ENCODE measurements at places on chromosomes 11 and 22.
A peak's percentile ranks its signal among the peaks of the same experiment; 100 is the strongest.

GRCh38 chr11:132072858-132073211, 702.4 kb downstream of the NTM start:
- H3K4me3 ChIP-seq: no peak overlapping the region
- no peaks in the 10 kb centered on the region for H3K27me3 ChIP-seq
- DNase-seq: no peak
- H3K27ac ChIP-seq: no peak overlapping the region

- H3K36me3 ChIP-seq: no peaks in the 10 kb centered on the region
- no peak overlapping the region for H3K4me3 ChIP-seq
- H3K27ac ChIP-seq: peak overlapping the region; percentile 20
- H3K4me1 ChIP-seq: no peaks in the 10 kb centered on the region
These were observed 35.6 kb upstream of the PSMA1 start for GRCh38 chr11:14555818-14556217.

DNA sequence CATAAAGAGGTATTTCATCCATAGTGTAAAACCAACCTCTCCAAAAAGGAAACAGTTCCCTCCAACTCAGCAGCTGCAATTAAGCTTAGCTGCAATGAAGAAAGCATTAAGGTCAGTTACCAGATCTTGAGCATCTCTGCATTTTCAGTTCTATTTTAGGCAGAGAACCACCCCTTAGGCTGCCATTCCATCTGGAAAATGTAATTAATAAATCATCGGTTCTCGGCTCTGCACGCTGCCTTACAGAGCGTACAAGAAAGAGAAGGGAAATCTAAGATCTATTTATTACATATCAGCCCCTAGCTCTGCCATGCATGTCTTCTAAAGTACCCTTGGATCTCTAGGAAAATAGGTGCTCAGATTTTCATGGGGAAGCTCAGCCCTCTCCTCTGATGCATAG, 71.5 kb downstream of the RCN1 start:
- no peaks in the 10 kb centered on the region for H3K27me3 ChIP-seq
- no peak for DNase-seq
- H3K36me3 ChIP-seq: no peaks in the 10 kb centered on the region
- no peaks in the 10 kb centered on the region for H3K4me1 ChIP-seq
- H3K27ac ChIP-seq: no peak overlapping the region
- no peak overlapping the region for H3K4me3 ChIP-seq

GRCh38 chr11:133559382-133559781, 27.1 kb upstream of the OPCML start:
- H3K27me3 ChIP-seq: no peaks in the 10 kb centered on the region
- no peak for DNase-seq
- no peaks in the 10 kb centered on the region for H3K36me3 ChIP-seq
- H3K4me3 ChIP-seq: no peak overlapping the region

GRCh38 chr22:37310075-37310606, 27.8 kb downstream of the CYTH4 start:
- H3K27ac ChIP-seq: no peak overlapping the region
- H3K4me1 ChIP-seq: peaks cover 18% of the 10 kb centered on the region
- H3K27me3 ChIP-seq: no peaks in the 10 kb centered on the region
- DNase-seq: no peak
- H3K4me3 ChIP-seq: no peak overlapping the region

DNA sequence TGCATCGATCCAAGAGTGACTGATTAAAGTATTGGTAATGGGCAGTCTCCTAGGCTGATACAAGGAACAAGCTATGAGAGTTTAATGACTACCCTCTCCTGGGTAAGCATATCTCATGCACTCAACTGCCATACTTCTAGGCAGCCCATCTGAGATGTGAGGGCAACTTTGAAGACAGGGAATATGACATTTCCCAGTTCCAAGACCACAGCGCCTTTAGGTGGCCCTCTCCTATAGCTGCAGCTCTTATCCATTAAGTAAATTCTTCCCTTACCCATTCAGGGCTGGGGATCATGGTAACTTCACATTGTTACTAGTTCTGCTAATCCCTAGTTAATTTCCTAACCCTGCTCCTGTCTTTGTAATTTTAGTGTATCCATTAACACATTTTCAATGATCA, 157.3 kb upstream of the CTSC start:
- no peak overlapping the region for H3K4me3 ChIP-seq
- no peaks in the 10 kb centered on the region for H3K27me3 ChIP-seq
- H3K4me1 ChIP-seq: no peaks in the 10 kb centered on the region
- DNase-seq: no peak
- no peaks in the 10 kb centered on the region for H3K36me3 ChIP-seq
- H3K27ac ChIP-seq: no peak overlapping the region

GRCh38 chr11:121634273-121634672, 181.5 kb upstream of the SORL1-AS1 start:
- no peak overlapping the region for H3K27ac ChIP-seq
- H3K4me3 ChIP-seq: no peak overlapping the region
- DNase-seq: no peak
- H3K4me1 ChIP-seq: no peaks in the 10 kb centered on the region
- no peaks in the 10 kb centered on the region for H3K27me3 ChIP-seq
- H3K36me3 ChIP-seq: no peaks in the 10 kb centered on the region

DNA sequence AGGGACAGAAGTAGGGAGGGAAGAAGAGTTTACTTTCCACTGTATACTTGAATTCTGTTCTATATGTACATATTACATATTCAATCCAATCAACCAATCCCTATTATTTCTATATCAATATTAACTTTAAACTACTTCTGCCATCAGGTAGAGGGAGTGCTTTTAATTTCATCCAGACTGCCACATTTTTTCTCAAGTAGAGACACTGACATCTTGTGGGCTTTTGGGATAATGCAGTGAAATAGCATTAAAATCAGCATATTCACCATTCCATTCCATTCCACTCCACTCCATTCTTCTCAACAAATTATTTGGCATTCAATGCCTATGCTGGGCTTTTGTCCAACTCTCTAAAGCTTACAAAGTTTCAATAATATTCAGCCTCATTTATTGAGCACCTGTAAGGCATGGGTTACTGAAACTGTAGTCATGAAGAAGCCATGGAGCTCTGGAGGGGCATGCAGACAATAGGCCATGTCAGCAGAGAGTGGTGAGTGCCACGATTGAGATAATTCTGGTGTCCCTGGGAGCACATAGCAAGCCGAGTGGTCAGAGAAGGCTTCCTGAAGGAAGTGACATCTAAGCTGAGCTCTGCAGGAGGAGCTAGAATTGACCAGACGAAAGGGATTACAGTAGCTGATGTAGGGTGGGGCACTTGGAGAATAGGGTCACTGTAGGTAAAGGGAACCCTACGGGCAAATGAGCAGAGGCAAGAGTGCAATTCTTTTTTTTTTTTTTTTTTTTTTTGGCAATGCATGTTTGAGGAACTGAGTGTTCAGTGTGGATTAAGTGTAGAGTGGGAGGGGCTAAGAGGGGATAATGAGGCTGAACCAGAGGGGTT, 12.8 kb upstream of the CLPB start:
- H3K36me3 ChIP-seq: no peaks in the 10 kb centered on the region
- no peak for DNase-seq
- H3K27ac ChIP-seq: no peak overlapping the region
- no peak overlapping the region for H3K4me3 ChIP-seq
- no peaks in the 10 kb centered on the region for H3K4me1 ChIP-seq

GRCh38 chr11:11935536-11935935, 72.9 kb downstream of the DKK3 start:
- H3K27ac ChIP-seq: no peak overlapping the region
- no peaks in the 10 kb centered on the region for H3K4me1 ChIP-seq
- H3K4me3 ChIP-seq: no peak overlapping the region
- H3K27me3 ChIP-seq: no peaks in the 10 kb centered on the region
- no peaks in the 10 kb centered on the region for H3K36me3 ChIP-seq

- H3K36me3 ChIP-seq: no peaks in the 10 kb centered on the region
- H3K4me3 ChIP-seq: peak overlapping the region; percentile 71
- H3K27me3 ChIP-seq: no peaks in the 10 kb centered on the region
- peak overlapping the region; percentile 83 for H3K27ac ChIP-seq
- H3K4me1 ChIP-seq: peaks cover 26% of the 10 kb centered on the region
These were observed 81.0 kb downstream of the PRR5L start for GRCh38 chr11:36376888-36377758.

DNA sequence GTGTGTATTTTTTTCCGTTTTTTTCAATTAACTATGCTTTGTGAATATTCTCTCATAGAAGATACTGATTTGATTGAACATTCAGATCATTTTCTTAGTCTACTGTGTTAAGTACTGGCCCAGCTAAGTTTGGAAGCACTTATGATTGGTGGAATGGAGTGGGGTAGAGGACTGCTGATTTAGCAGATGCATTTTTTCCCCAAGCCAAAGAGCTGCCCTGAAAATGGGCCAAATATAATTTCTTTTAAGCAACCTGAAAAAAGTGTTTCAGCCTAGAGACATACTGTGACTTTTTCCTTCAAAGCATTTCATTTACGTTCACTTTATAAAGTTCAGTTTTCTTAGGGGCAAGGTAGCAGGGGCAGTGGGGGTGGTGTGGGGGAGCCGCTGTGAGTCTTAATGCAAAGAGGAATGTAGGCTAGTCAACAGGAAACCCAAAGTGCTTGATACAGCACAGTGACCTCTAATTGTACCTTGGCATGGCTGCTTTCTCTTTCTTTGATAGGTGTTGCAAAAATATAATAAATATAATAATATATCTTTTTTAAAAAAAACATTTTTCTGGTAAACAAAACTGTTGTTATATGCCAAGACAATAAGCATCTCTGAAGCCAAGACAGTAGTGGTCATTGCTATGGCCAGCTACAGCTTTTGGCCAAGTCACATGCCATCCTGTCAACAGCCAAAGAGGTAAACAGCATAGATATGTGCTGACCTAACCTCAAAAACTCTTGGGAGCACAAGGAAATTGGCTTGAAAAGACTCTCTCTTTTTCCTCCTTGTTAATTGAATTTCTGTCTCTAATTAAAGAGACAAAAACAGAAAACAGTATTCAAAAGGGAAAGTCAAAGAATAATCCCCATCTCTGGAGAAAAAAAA, 58.8 kb downstream of the LIF start:
- no peaks in the 10 kb centered on the region for H3K27me3 ChIP-seq
- no peak overlapping the region for H3K4me3 ChIP-seq
- no peak for DNase-seq
- no peak overlapping the region for H3K27ac ChIP-seq

- no peaks in the 10 kb centered on the region for H3K4me1 ChIP-seq
- H3K27ac ChIP-seq: no peak overlapping the region
- no peaks in the 10 kb centered on the region for H3K27me3 ChIP-seq
- no peak overlapping the region for H3K4me3 ChIP-seq
- DNase-seq: no peak
These were observed 17.3 kb downstream of the GALNT18 start for GRCh38 chr11:11604370-11604990.

DNA sequence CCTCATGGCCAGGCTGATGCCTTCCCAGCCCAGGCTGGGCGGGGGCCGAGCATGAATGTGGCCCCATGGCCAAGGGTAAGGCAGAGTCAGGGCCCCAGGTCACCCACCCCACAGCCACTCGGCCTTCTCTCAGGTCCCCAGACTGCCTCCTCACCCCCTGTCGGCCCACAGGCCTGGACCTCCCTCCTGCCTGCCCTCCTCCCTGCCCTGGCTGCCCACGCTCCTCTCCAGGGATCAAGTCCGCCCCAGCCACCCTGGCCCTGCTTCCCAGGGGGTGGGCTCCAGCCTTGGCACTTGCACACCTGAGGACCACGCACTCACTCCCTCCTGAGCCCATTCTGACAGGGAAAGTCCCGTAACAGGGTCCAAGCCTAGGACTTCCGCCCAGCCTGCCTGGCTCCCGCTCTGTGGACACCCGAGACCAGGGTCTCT, 37.8 kb upstream of the TH start:
- H3K4me3 ChIP-seq: no peak overlapping the region
- H3K36me3 ChIP-seq: no peaks in the 10 kb centered on the region

- no peaks in the 10 kb centered on the region for H3K36me3 ChIP-seq
- H3K27me3 ChIP-seq: no peaks in the 10 kb centered on the region
- H3K4me1 ChIP-seq: peaks cover 14% of the 10 kb centered on the region
- H3K4me3 ChIP-seq: no peak overlapping the region
These were observed 127.2 kb downstream of the MN1 start for GRCh38 chr22:27674261-27674923.

GRCh38 chr11:35288309-35288708, 131.0 kb downstream of the SLC1A2 start:
- no peak for DNase-seq
- H3K4me1 ChIP-seq: peaks cover 14% of the 10 kb centered on the region
- H3K27me3 ChIP-seq: no peaks in the 10 kb centered on the region
- no peak overlapping the region for H3K4me3 ChIP-seq
- H3K27ac ChIP-seq: no peak overlapping the region

GRCh38 chr11:56533054-56533740, 9.9 kb downstream of the OR5M11 start:
- H3K4me3 ChIP-seq: no peak overlapping the region
- no peaks in the 10 kb centered on the region for H3K4me1 ChIP-seq
- H3K36me3 ChIP-seq: no peaks in the 10 kb centered on the region
- H3K27ac ChIP-seq: no peak overlapping the region

DNA sequence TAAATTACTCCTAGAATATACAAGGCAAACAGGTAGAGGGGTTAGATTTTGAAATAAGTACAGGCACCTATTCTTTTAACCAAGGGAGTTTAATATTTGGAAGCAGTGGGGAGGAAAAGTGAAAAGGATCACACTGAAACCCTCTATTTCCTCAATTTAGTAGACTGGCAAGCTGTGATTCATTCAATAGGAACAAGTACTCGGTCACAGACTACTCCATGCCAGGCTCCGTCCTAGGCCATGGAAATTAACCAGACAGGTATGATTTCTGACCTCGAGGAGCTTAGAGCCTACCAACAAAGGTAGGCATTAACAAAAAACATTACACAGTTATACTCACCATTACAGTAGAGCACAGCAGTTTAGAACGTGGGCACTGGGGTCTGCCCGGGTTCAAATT, 40.9 kb downstream of the SIK3 start:
- DNase-seq: no peak
- no peak overlapping the region for H3K4me3 ChIP-seq
- no peaks in the 10 kb centered on the region for H3K27me3 ChIP-seq
- no peaks in the 10 kb centered on the region for H3K36me3 ChIP-seq
- peaks cover 26% of the 10 kb centered on the region for H3K4me1 ChIP-seq
- no peak overlapping the region for H3K27ac ChIP-seq

DNA sequence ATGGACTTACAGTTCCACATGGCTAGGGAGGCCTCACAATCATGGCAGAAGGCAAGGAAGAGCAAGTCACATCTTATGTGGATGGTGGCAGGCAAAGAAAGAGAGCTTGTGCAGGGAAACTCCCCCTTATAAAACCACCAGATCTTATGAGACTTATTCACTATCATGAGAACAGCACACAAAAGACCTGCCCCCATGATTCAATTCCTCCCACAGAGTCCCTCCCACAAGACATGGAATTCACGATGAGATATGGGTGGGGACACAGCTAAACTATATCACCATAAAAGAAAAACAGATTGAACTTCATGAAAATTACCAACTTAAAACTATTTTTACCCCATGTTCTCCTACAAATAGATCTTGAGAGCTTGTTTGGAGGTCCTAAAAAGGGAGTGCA, 19.6 kb downstream of the ENTHD1 start:
- no peak overlapping the region for H3K27ac ChIP-seq
- no peaks in the 10 kb centered on the region for H3K36me3 ChIP-seq
- H3K4me3 ChIP-seq: no peak overlapping the region
- H3K4me1 ChIP-seq: no peaks in the 10 kb centered on the region
- H3K27me3 ChIP-seq: no peaks in the 10 kb centered on the region

All from vagina (tissue), 2 donors.